ENCODE measurements at places on chromosomes 2 and 18. TPM values are rescaled to one million over a fixed set of nuclear protein-coding genes. Genes with fewer than 3 reads are reported as not detected.

Gene NCKAP5
- total RNA-seq: not detected

Gene SLC4A5
- total RNA-seq: 2.8 TPM

Gene COL6A3
- total RNA-seq: 0.03 TPM

Gene HOXD11
- total RNA-seq: not detected

Gene PLB1
- 1.4 TPM for total RNA-seq

Gene GALR1
- total RNA-seq: not detected

Gene CCDC142
- total RNA-seq: 26.7 TPM

DNA sequence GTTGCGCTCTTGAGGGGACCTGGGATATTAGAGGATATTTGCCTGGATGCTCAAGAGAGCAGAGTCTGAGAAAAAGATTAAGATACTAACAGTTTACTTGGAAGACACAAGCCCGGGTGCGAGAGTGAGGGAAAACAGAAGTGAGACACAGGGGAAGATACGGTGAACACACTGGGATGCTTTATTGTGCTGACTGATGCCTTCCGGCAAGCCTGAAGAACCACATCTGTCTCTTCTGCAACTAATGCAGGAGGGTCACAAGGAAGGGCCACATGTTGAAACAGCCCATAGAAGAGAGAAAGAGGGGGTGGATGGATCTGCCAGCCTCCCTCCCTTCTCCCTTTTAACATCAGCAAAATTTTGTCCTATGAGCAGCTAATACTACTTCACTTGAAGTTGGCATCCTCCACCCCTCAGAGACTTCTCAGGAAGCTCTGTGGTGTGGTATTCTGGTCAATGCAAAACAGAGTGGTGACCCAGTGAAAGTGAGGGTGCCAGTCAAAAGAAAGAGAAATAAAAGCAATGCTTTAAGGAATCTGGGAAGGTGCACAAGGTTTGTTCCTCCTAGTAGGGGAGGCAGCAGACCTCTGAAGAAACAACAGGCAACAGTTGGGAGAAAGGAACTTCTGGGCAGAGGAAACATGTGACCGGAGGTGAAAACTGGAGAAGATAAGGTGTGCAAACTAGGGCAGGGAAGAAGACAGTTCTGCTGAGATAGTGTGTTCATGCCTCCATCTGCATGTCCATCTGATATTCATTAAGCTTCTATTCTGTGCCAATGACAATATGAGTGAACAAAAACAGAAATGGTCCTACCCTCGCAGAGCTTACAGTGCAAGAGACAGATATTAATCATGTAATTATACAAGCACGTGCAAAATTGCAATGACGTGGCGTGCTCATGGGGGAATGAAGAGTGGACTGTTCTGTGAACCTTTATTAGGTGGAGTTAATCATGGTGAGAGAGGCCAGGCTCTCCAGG lies 107.1 kb downstream of the LYPD6B start:
- DNase-seq: no peak

DNA sequence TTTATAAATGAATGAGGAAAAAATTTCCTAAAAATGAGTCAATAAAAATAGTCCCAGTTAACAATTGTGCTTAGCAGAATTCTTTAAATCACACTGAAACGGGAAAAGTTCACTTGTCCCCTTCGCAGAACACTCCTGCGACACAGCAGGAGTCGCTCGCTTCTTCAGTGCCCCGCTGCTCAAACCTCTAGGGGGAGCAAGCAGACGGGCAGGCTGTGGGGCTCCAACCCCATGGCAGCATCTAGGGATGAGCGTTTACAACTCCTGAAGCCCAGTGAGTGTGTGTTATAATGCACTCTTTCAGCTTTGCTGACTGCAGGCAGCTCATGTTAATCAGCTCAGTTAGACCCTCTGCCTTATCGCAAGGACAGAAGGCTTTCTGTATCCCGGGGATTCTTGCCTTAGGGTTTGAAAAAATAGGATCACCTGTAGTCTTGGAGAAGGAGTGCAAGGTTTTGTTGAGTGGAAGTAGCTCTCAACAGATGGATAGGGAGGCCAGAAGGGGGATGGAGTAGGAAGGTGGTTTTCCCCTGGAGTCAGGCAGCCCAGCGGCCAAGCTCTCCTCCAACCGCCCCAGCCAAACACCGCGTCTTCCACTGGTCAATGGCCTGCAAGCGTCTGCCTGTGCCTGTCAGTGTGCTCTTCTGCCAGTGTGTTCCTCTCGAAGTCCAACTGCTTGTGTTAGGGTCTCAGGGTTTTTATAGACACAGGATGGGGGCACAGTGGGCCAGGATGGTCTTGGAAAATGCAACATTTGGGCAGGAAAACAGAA lies 1977.7 kb upstream of the LRRTM1 start:
- no peak for DNase-seq

GRCh38 chr2:497770-498492 lies 179.3 kb downstream of the TMEM18 start:
- DNase-seq: no peak

DNA sequence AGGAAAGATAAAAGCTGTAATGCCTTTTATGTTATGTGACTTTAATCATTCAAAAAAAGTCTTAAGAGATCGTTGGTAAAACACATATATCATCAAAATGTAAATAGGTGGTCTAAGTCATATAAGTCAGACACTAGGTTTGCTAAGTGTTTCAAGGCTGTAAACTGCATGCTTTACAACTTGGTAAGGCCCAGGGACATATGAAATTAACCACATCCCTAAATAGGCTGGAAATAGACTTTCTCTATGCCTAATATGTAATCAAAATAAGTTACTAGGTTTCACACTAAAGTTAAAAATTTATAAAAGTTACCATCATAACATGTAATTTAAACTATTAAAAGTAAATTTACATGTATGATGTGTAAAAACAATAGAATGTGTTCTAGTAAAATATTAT lies 946.3 kb upstream of the LRATD1 start:
- DNase-seq: no peak

DNA sequence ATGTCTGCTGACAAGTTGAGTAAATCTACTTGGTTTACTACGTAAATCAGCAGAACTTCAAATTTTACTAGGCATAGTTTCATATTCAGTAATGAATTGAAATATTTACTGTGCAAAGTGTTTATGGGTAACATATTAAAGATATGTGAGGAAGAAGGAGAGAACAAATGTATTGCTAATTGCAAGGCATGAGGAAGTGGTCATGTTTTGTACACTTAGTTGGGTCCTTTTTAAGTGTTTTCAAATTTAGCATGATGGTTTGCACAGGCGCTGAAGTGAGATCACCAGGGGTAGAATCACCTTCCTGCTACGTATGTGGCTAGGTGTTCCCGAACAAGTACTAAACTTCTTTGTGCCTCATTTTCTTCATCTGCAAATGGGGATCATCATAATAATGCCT lies 1534.4 kb downstream of the LRP1B start:
- no peak for DNase-seq

DNA sequence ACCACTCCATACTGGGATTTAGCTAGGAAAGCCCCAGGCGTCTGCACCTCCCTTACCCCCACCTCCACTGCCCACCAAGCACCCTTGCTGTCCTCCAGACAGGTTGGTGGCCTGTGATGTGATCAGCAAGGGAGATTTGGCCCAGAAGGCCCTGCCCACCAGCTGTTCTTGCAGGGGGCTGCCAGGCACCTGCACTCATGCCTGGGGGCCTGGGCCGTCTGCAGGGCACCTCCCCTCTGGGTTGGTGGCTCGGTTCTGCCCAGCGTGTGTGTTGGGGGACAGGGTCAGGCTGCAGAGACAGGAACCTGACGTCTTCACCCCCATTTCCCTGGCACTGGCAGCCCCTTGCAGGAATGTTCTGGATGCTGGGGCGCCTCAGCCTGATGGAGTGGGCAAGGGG lies 5.8 kb downstream of the DNMT3A start:
- DNase-seq: no peak

- DNase-seq: peak; percentile 52
Observed at GRCh38 chr2:207772081-207772843, 2.6 kb upstream of the FZD5 start.

DNA sequence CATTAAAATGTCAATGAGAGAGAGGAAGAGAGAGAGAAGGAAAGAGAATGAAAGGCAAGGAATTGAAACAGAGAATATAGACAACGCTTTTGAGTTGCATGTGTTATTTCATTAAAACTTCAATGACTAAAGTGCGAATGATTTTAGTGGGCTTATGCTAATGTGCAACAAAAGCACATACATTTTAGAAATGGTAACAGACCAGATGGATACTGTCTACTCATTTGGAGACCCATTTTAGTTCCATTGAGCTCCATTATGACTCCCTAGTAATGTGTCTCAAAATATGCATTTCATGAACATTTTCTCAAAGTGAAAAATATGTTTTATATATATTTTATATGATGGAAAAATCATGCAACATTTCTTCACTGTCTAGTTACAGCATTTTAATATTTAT lies 622.2 kb upstream of the GCFC2 start:
- DNase-seq: no peak

- no peak for DNase-seq
Observed at GRCh38 chr2:32714521-32714920, 86.7 kb downstream of the TTC27 start.

DNA sequence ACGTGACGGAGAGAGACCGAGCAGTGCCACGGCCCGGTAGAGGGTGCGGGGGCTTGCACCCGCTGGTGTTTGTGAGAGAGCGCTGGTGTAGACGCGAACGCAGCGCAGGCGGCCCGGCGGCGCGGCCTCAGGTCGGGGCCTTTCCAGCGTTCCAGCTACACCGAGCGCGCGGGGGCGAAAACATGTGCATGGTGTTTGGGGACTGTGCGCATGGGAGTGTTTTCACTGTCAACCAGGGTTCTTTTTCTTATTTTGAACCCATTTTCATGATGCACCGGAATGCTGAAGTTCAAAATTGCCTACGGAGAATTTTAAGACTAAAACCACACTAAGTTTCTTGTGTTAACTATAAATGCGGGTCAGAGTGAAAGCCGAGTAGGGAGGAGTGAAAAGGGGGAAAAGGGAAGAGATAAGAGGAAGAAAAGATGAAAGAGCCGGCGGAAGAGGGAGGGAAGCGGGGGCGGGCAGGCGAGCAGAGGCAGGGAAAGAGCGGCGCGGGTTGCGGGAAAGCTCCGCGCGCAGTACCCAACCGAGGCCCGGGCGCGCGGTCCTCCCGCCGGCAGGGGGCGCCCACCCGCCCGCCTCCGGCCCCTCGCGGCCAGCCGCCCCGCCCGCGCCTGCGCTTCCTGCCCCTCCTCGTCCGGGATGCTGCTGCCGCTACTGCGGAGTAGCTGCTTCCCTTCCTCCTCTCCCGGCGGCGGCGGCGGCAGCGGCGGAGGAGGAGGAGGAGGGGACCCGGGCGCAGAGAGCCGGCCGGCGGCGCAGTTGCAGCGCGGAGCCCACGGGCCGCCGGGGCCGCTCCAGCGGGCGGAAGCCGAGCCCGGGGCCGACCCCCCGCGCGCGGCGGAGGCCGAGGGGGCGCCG lies at the start of gene RAB12:
TSS of gene RAB12 (plus strand) at position 643 of the 864 bp plus-strand sequence. CDS start at position 646, 3 bp downstream.
- DNase-seq: peak; percentile 88

DNA sequence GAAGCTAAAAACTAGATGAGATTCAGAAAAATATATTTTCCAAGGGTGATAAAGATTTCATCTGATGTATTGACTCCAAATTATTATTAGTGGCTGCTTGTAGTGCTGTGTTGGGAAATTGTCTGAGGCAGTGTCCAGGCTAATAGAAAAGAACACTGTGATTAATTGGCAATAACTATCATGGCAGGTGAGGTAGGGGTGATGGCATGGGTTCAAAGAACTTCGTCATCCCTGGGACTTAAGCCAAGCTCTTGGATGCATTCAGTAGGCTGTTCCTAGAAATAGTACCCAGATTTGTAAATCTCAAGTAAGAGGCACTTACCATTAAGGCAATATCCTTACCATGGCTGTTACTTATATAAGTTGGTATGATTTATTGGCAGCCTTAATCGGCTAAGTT lies 13.2 kb upstream of the RAPGEF4 start:
- DNase-seq: no peak
